ENCODE measurements at places on chromosomes 5 and 9. TPM values are rescaled to one million over a fixed set of nuclear protein-coding genes. Genes with fewer than 3 reads are reported as not detected.

DNA sequence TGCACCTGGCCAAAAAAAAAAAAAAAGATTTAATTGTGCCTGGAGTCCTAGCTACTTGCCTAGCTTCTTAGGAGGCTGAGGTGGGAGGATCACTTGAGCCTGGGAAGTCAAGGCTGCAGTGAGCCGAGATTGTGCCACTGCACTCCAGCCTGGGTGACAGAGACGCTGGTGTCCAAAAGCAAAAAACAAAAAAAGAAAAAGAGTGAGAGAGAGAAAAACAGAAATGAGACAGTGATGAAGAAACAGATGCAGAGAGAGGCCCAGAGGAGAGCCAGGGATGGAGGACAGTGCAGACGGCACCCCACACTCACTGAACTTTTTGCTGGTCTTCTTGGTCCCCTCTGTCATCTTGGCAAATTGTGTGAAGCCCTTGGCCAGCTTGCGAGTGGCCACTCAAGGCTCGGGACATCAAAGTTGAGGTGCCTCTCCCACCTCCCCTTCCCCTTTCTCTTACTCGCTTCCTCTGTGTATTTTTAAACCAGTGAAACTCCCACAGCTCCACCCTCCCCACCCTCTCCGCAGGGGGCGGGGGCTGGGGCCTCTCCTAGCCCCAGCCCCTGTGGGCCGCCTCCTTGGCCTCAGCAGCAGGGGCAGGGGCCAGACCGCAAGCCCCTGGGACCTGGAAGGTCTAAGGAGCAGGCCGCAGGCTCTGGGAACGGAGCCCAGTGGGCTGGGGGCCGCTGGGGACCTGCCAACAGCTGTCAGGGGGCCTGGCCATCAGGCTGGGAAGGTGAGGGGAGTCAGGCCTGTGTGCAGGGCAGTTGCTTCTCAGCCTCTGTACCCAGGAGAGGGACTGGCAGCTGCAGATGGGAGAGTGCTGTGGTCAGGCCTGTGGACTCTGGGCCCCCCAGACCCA lies at the start of gene SH2D3C:
Gene SH2D3C (minus strand): TSS at position 387 of the 856 bp plus-strand sequence. CDS start 39 bp downstream, at position 348.
- H3K4me3 ChIP-seq: peak within 1 kb of the TSS; percentile 96
- peak; percentile 69 for DNase-seq
- no peaks in the 10 kb centered on the region for H3K27me3 ChIP-seq
- H3K36me3 ChIP-seq: peaks cover 20% of the 10 kb centered on the region

DNA sequence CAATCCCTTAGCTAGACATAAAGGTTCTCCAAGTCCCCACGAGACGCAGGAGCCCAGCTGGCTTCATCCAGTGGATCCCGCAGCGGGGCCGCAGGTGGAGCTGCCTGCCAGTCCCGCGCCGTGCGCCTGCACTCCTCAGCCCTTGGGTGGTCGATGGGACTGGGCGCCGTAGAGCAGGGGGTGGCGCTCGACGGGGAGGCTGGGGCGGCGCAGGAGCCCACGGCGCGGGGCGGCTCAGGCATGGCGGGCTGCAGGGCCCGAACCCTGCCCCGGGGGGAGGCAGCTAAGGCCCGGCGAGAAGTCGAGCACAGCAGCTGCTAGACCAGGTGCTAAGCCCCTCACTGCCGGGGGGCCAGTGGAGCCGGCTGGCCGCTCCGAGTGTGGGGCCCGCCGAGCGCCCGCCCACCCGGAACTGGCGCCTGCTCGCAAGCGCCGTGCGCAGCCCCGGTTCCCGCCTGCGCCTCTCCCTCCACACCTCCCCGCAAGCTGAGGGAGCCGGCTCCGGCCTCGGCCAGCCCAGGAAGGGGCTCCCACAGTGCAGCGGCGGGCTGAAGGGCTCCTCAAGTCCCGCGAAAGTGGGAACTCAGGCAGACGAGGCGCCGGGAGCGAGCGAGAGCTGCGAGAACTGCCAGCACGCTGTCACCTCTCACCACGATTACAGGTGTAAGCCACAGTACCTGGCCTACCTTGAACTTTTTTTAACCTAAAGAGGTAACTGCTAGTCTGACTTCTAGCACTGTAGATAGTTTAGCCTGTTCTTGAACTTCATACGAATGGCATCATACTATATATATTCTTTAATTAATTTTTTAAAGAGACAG lies 35.5 kb downstream of the PTGS1 start:
- peaks cover 11% of the 10 kb centered on the region for H3K4me1 ChIP-seq
- peaks cover 17% of the 10 kb centered on the region for H3K27me3 ChIP-seq
- no peak for DNase-seq
- no peak overlapping the region for H3K4me3 ChIP-seq
- H3K36me3 ChIP-seq: peaks cover 1% of the 10 kb centered on the region

- peaks cover 33% of the 10 kb centered on the region for H3K4me1 ChIP-seq
- H3K27ac ChIP-seq: peak overlapping the region; percentile 51
- H3K36me3 ChIP-seq: peaks cover 26% of the 10 kb centered on the region
- DNase-seq: no peak
- H3K4me3 ChIP-seq: peak overlapping the region; percentile 95
These were observed 1.2 kb downstream of the EXOC3 start for GRCh38 chr5:444226-444625.

GRCh38 chr5:33939556-33940262 lies 3.5 kb downstream of the RXFP3 start:
- H3K4me1 ChIP-seq: peaks cover 8% of the 10 kb centered on the region
- no peaks in the 10 kb centered on the region for H3K36me3 ChIP-seq
- no peak overlapping the region for H3K27ac ChIP-seq

GRCh38 chr5:146409054-146409671 lies 38.0 kb upstream of the TCERG1 start:
- H3K4me1 ChIP-seq: no peaks in the 10 kb centered on the region
- peaks cover 4% of the 10 kb centered on the region for H3K27me3 ChIP-seq
- H3K27ac ChIP-seq: no peak overlapping the region
- H3K4me3 ChIP-seq: no peak overlapping the region
- H3K36me3 ChIP-seq: no peaks in the 10 kb centered on the region
- no peak for DNase-seq

DNA sequence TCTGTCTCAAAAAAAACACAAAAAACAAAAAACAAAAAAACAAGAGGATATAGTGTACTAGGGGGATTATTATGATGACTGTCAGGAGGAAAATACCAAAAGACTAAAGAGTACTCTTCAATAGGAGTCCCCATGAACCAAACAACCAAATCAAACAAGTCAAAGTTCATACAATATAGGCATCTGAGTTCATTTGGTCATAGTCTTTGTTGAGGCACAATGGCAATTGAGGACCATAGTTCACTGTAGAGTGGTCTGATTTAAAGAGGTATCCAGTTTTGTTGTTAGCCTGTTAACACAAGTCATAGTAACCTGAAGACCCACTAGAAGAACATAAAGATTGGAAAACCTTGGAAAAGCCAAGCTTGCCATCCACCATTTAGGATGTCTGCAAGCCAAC lies 11.3 kb upstream of the UBTD2 start:
- no peak overlapping the region for H3K27ac ChIP-seq
- no peaks in the 10 kb centered on the region for H3K36me3 ChIP-seq
- no peak for DNase-seq
- H3K4me3 ChIP-seq: no peak overlapping the region
- peaks cover 3% of the 10 kb centered on the region for H3K27me3 ChIP-seq
- no peaks in the 10 kb centered on the region for H3K4me1 ChIP-seq

Gene STOML2
- 165 TPM for total RNA-seq

- H3K4me1 ChIP-seq: no peaks in the 10 kb centered on the region
- DNase-seq: no peak
- H3K4me3 ChIP-seq: no peak overlapping the region
These were observed 268.1 kb downstream of the FSTL4 start for GRCh38 chr5:133344266-133344665.

Gene PRR16
- total RNA-seq: not detected

Gene HACD4
- total RNA-seq: 1.6 TPM

- peaks cover 8% of the 10 kb centered on the region for H3K36me3 ChIP-seq
- peak overlapping the region; percentile 64 for H3K4me3 ChIP-seq
- no peak for DNase-seq
- H3K27me3 ChIP-seq: no peaks in the 10 kb centered on the region
- H3K4me1 ChIP-seq: no peaks in the 10 kb centered on the region
These were observed 40.0 kb downstream of the CPLANE1 start for GRCh38 chr5:37208883-37209797.

- no peaks in the 10 kb centered on the region for H3K27me3 ChIP-seq
- H3K4me3 ChIP-seq: no peak overlapping the region
- peaks cover 2% of the 10 kb centered on the region for H3K36me3 ChIP-seq
- H3K27ac ChIP-seq: no peak overlapping the region
- peaks cover 9% of the 10 kb centered on the region for H3K4me1 ChIP-seq
These were observed 314.7 kb downstream of the MLLT3 start for GRCh38 chr9:20307621-20308020.

Gene FOXI1
- total RNA-seq: not detected

Gene PCDHB2
- total RNA-seq: not detected

DNA sequence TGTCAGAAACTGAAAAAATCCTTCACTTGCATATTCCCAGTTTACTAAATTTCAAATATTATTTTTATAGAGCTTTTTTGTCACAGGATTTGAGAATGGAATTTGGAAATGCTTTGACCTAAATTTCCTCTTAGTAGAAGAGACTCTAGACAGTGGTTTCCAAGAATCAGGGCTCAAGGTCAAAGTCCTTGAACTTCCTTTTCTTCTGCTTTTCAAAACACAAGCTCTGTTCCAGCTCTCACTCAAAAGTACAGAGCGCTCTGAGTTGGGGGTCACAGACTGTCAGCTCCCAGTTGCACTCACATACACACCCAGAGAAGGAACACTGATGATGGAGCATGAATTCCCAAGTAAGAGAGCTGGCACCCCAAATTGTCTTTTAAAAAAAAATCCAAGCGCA lies 394.2 kb downstream of the MLLT3 start:
- no peaks in the 10 kb centered on the region for H3K27me3 ChIP-seq
- no peak for DNase-seq
- no peak overlapping the region for H3K27ac ChIP-seq
- H3K4me3 ChIP-seq: no peak overlapping the region
- H3K4me1 ChIP-seq: peaks cover 30% of the 10 kb centered on the region

- no peak overlapping the region for H3K4me3 ChIP-seq
- no peak overlapping the region for H3K27ac ChIP-seq
- no peaks in the 10 kb centered on the region for H3K4me1 ChIP-seq
- DNase-seq: no peak
These were observed 56.5 kb upstream of the TESK1 start for GRCh38 chr9:35548571-35548970.

DNA sequence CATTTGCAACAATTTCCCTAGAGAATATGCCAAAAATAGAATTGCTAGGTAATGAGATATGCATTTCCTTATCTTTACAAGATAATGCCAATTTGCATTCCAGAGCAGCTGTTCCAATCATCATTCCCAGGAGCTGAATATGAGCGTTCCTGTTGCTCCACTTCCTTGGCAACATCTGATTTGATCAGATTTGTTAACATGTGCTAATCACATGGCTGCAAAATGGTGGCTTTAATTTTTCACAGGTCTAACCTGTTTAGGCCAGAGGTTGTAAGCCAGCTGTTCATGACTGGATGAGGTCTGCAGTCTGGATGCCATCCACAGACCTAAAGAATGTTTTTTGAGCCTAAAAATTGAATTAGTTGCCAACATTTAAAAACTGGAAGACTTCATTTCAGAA lies 220.7 kb upstream of the IL12B start:
- H3K27ac ChIP-seq: no peak overlapping the region
- DNase-seq: no peak
- no peaks in the 10 kb centered on the region for H3K27me3 ChIP-seq
- no peak overlapping the region for H3K4me3 ChIP-seq
- H3K36me3 ChIP-seq: no peaks in the 10 kb centered on the region

GRCh38 chr9:80378669-80379293 lies 807.0 kb downstream of the TLE4 start:
- H3K4me3 ChIP-seq: no peak overlapping the region
- no peaks in the 10 kb centered on the region for H3K27me3 ChIP-seq
- DNase-seq: no peak
- H3K27ac ChIP-seq: no peak overlapping the region
- no peaks in the 10 kb centered on the region for H3K4me1 ChIP-seq

DNA sequence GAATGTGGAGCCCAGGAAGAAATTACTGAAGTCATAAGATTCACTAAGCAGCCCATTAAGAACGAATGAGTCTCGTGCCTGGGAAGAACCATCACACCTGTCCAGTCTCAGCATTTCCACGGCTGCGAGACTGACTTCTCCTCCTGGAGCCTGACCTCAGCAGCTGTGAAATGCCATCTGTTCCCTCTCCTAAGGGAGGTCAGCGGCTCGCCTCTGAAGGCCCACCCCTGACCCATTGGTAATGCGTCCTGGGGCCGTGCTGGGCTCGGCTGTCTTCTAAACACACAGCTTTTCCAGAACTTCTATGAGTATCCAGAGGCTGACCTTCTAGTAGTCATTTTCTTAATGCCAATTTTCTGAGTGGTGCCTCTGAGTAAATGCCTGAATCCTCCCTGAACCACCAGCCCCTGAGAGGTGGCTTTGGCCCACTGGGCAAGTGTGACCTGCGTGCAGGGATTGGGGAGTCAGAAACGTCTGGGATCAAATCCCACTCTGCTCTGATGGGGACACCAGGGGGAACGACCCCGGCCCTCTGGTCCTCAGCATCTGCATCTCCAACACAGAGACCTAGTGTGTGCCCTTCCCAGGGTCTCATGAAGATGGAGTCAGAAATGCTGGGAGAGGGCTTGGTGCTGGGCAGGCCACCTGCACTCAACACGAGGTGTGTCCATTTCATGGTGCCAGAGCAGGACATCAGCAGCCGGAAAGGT lies 5.7 kb downstream of the SLC6A3 start:
- peaks cover 32% of the 10 kb centered on the region for H3K27me3 ChIP-seq
- H3K27ac ChIP-seq: no peak overlapping the region
- no peak for DNase-seq
- no peak overlapping the region for H3K4me3 ChIP-seq

GRCh38 chr9:111663301-111663823 lies 2.0 kb downstream of the GNG10 start:
- peaks cover 31% of the 10 kb centered on the region for H3K36me3 ChIP-seq
- H3K27ac ChIP-seq: peak overlapping the region; percentile 95
- H3K4me3 ChIP-seq: peak overlapping the region; percentile 97
- DNase-seq: no peak

Gene SPINK5
- total RNA-seq: not detected

DNA sequence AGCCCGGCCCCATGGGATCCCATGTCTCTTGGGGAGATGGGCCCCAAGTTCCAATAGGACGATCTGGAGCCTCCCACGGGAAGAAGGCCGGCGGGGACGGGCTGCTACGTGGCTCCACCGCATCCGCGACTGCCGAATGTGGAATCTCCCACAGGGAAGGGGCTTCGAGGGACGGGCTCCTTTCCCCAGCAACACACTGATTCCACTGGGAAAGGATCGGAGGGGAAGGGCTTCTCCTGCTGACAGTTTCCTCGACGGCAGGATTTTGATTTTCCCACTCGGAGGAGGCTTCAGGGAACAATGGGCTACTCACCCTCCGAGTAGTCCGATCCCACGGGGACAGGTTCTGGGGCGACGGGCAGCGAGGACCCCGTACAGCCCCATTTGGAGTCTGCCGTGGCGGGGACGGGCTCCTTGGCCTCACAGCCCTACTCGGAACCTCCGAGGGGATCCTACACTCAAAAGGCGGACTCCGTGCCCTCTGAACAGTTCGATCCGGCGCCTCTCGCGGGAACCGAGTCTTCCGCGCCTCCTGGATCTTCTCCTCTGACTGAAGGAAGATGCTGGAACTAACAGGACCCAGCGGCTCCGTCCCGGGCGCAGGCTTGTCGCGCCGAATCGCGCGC lies 1.3 kb downstream of the PROB1 start:
- peak overlapping the region; percentile 78 for H3K27ac ChIP-seq
- H3K36me3 ChIP-seq: peaks cover 1% of the 10 kb centered on the region
- H3K4me1 ChIP-seq: peaks cover 39% of the 10 kb centered on the region
- peak overlapping the region; percentile 89 for H3K4me3 ChIP-seq

- H3K4me3 ChIP-seq: no peak overlapping the region
- H3K4me1 ChIP-seq: no peaks in the 10 kb centered on the region
- peaks cover 46% of the 10 kb centered on the region for H3K36me3 ChIP-seq
- DNase-seq: no peak
- H3K27ac ChIP-seq: no peak overlapping the region
These were observed 27.4 kb downstream of the ATPSCKMT start for GRCh38 chr5:10222326-10222725.

Gene SPINK7
- total RNA-seq: not detected
